AG08395 (cell line): ENCODE measurements at places on chromosomes 1 and 21.

DNA sequence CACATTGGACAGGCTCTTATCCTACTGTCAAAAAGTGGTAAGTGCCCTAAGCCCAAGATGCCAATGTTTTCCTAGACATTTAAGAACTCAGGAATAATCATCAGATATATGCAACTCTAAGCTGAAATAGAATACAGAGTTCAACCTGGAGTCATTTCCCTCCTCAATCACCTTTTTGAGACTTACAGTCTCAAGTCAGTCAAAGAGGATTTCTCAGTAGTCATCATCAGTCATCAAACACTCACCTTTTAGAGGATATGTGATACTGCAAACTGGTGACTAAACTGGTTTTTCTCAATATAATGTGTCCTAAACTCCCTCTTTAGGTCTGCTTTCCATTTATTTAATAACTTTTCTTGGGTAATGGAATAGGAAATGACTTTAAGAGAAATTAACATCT lies 145.3 kb upstream of the ADAMTS5 start:
- DNase-seq: no peak

GRCh38 chr1:222777977-222778376 lies 36.9 kb upstream of the DISP1 start:
- DNase-seq: no peak

DNA sequence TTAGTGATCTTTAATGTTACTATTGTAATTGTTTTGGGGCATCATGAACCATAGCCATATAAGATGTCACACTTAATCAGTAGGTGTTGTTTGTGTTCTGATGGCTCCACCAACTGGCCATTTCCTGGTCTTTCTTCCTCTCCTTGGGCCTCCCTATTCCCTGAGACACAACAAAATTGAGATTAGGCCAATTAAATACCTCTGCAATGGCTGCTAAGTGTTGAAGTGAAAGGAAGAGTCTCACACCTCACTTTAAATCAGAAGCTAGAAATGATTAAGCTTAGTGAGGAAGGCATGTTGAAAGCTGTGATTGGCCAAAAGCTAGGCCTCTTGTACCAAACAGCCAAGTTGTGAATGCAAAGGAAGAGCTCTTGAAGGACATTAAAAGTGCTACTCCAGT lies 30.7 kb downstream of the PPP2R5A start:
- DNase-seq: no peak

DNA sequence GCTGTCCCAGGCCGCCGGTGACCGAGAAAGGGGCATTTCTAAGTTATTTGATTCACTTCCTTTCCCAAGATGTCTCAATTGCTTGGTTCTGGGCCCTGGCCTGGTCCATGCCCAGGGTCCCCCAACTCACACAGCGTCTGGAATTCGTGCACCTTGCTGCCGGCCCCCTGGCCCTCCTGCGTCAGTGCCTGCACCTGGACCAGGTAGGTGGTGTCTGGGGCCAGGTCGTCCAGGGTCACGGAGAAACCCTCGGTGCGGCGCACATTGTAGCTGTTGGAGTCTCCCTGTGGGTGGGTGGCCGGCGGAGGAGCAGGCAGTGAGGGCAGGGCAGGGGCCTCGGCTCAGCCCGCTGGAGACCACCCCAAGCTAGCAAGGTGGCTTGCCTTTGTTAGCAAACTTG lies 21.0 kb downstream of the EPHA2 start:
- DNase-seq: no peak

DNA sequence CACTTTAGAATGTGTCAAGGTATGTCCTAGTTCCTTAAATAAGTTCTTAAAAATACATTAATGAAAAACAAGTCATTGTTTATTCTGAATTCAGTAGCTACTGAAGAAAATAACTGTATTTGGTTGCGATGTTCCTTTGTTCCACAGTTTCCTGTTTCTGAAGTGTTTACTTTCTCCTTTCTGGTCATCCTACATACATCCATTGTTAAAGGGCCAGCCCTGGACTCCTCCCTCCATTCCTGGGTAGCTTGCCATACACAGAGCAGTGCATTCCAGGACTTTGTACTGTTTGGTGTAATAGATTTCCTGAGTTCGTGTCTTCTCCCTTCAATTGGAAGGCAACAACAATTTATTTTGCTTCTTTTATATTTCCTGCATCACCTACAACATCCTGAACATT lies 845.4 kb upstream of the CXADR start:
- no peak for DNase-seq

GRCh38 chr1:17654519-17654918 lies 100.6 kb upstream of the ACTL8 start:
- no peak for DNase-seq

GRCh38 chr1:218348628-218349071 lies 3.5 kb downstream of the TGFB2 start:
- no peak for DNase-seq

GRCh38 chr1:109466452-109467300 lies at the start of gene SYPL2:
SYPL2 (plus strand) TSS chr1:109466546; CDS start chr1:109466844, 298 bp downstream.
- DNase-seq: peak; percentile 43

DNA sequence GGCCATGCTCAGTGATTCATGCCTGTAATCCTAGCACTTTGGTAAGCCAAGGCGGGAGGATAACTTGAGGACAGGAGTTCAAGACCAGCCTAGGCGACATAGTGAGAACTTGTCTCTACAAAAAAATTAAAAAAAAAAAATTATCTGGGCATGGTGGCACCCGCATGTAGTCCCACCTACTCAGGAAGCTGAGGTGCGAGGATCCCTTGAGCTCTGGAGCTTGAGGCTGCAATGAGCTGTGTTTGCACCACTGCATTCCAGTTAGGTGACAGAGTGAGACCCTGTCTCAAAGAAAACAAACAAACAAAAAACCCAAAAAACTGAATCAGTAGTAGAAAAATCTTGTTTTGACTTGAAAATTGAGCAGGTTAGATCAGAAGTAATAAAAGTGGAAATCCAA lies 67.1 kb upstream of the IPO9 start:
- no peak for DNase-seq

DNA sequence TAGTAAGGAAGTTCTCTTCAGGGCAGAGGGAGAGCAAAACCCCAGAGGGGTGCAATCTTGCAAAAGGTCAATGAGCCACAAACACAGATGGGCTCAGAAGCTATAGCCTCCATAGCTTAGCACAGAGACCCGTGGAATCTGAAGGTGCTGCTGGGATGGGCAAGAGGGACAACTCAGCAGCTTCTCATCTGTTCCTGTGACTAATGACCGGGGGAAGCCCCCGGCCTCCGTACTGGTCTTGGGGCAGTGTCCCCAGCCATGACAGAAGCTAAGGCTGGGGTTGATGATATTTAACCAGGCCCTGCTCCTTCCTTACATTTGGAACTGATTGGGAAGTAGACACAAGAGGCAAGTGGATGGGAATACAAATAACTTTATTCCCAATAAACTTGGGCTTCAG lies 19.1 kb downstream of the EXOC8 start:
- no peak for DNase-seq
